DMS53 (cell line): ENCODE measurements at places on chromosomes 12 and 14.

- DNase-seq: no peak
These were observed 29.3 kb upstream of the PIWIL1 start for GRCh38 chr12:130308393-130308792.

DNA sequence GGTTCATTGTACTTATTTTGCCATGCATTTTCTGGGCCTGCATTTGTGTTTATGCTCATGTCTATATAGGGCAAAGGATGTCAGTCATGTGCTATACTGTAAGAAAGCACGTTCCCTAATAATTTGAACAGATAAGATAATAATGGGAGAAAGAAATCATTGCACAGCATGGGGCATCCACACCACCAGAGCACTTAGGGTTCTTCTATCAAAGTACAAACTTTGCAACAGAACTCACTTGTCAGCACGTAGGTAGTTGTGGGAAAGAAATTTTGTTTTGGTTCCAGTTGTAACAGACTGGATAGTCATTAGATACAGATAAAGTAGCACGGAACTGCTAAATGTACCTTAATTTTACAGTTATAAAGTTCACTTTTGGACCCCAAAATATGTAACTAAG, 10.1 kb downstream of the PPP1CC start:
- DNase-seq: no peak

DNA sequence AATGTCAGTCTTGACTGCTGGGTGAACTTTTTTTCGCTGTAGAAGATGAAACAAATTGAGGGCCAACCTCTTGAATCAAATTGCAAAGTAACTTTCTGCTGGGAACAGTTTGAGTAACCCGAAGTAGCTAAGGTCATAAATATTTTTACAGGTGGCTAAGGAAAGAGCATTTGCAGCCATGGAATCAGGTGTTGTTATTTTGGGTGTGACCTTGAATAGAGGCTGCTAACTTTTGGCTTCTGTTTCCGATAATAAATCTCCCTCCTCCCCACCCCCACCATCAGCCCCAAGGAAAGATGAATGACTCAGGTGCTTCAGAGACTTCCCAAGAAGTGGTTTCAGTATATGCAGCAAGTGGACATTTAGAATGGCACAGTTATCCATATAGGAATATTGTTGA, 571.7 kb downstream of the DIO2 start:
- DNase-seq: no peak

GRCh38 chr14:89123851-89124250, 293.2 kb downstream of the FOXN3 start:
- DNase-seq: no peak

DNA sequence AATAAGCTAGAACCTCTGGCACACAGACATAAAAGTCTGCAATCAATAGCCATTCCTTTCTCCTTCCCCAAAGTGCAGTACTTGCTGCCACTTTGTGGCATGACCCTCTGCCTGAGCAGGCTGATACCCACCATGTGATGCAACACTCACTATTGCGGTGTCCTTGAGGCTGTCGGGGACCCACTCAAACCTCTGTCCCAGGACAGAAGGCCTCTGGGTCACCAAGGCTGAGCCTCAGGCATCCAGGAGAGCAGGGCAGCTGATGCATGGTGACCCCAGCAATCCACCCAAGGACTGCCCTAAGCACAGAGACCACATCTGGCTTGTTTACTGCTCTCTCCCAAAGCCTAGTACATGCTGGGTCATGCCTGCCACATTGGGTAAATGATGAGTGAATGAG, 114.2 kb downstream of the DPF3 start:
- no peak for DNase-seq

GRCh38 chr12:130960058-130960457, 6.4 kb downstream of the ADGRD1 start:
- DNase-seq: no peak

GRCh38 chr14:95530473-95531276, 4.2 kb upstream of the GLRX5 start:
- peak; percentile 14 for DNase-seq

DNA sequence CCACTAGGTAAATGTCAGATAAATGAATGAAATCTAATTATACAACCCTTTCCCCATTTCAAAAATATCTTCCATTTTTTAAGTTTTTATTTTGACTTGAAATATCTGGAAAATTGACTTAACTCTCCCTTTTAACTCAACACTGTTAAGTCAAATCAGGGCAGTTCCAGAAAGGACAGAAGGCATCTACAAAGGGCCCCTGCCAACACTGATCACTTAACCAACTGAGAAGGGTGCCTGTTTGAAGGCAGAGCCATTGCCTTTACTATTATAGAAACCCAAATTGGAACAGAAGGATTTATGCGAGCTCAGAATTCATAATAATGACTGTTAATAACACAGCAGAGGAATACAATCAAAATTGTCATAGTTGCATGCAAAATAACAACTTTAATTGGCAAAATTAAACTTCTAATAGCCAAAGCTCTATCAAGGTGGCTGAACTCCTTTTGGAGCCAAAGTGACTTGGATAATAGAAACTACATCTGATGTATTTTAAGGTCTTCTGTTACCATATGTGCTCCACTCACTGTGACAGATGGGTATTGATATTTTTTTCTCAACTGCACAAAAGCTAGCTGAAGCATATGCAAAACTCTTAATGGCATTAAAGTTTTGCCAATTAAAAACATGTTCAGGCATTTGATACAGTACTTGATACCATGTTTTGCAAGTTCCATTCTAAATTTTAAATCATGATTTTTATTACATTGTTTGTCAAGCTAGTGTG, 383.8 kb downstream of the NOVA1 start:
- DNase-seq: no peak

DNA sequence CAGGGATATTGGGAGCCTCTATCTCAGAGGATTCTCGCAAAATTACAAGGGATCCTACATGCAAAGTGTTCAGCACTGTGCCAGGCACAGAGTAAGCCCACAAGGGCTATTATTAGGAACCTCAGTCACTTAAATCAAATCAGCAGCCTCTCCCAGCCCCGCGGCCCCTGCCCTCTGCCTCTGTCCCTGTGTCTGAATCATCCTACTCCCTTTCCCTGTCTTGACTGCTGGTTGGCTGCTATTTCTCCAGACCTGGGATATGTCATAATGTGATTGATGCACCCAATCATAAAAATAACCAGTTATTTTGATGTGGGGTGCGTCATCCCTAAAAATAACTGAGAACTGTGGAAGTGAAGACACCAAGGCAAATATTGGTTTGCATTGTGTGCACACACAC, 176.3 kb downstream of the KSR2 start:
- DNase-seq: no peak

GRCh38 chr12:10716277-10716676, 6.8 kb downstream of the YBX3 start:
- no peak for DNase-seq

GRCh38 chr12:47276621-47277309, 197.0 kb upstream of the AMIGO2 start:
- peak; percentile 77 for DNase-seq
